Stimulated activated CD4-positive, alpha-beta T cell treated with anti-CD3 and anti-CD28 coated beads, Interleukin-4, amount 100 ng/mL, for 1 hour (primary cell): ENCODE measurements at places on chromosomes 4 and X.

- DNase-seq: no peak
Observed at GRCh38 chrX:105191878-105192277, 28.6 kb downstream of the TEX13A start.

GRCh38 chr4:150867148-150867547, 147.9 kb downstream of the LRBA start:
- DNase-seq: no peak

DNA sequence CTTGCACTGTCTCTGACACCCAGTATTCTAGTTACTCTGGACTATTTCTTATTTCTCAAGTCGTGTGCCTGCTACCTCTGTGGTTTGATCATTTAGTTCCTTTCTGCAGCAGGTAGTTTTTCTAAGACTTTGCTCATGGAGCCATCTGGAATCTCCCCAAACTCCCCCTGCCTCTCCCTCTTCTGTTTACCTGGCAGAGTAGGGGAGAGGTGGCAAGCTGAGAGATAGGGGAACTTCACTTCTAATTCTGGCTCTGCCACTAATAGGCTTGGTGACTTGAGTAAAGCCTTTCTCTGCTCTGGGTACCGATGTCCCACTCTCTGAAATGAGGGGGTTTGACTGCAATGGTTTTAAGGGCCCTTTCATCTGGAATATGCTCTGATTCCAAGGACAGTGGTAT, 141.3 kb downstream of the CPEB2 start:
- DNase-seq: no peak

GRCh38 chr4:130183096-130183495, 1087.1 kb downstream of the C4orf33 start:
- DNase-seq: no peak

DNA sequence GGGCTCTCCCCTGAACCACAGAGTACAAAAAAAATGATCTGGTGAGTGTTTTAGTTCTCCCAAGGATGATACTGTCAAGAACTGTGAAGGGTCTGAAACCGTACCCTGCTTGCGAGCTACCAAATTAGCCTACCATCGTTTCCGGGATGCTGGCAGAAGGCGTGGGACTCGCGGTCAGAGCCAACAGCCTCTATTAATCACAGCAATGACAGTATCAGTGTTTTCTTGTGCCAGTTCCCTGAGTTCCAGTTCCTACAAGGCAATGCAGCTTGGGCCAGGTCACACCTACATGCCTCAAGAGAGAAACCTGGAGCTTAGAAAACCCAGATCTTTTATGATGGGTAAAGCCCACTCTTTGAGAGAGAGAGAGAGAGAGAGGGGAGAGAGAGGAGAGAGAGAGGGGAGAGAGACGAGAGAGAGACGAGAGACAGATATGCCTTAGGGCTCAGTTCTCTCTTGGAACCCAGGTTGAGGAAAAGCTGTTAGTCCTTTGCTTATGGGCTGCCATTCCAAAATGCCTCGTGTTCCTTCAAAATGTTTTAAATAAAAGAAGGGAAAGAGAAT, 327.8 kb downstream of the ARHGAP10 start:
- DNase-seq: no peak

DNA sequence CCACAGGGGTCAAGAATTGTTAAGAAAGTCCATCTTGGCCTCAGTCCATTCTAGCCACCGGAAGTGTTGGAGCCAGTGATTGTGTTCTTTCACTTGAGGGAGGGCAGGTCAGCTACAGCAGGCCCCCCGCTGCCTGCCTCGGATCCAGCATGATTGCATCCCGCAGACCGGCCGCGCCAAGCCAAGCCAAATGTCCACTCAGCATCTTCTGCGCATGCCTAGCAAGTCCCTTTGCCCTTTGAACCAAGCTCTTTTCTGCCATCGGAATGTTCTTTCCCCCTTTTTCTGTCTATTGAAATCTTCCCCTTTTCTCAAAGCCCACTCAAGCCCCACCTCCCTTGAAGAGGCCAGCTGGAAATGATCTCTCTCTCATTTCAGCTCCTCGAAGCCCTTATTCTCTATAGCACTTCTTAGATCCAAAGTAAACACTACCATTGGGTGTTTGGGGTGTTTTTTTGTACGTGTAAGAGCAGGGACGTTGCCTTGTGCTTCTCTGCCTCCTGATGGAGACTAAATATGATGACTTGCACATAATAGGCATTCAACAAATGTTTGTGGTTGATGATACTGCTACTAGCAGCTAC, 147.8 kb upstream of the BCOR start:
- no peak for DNase-seq

DNA sequence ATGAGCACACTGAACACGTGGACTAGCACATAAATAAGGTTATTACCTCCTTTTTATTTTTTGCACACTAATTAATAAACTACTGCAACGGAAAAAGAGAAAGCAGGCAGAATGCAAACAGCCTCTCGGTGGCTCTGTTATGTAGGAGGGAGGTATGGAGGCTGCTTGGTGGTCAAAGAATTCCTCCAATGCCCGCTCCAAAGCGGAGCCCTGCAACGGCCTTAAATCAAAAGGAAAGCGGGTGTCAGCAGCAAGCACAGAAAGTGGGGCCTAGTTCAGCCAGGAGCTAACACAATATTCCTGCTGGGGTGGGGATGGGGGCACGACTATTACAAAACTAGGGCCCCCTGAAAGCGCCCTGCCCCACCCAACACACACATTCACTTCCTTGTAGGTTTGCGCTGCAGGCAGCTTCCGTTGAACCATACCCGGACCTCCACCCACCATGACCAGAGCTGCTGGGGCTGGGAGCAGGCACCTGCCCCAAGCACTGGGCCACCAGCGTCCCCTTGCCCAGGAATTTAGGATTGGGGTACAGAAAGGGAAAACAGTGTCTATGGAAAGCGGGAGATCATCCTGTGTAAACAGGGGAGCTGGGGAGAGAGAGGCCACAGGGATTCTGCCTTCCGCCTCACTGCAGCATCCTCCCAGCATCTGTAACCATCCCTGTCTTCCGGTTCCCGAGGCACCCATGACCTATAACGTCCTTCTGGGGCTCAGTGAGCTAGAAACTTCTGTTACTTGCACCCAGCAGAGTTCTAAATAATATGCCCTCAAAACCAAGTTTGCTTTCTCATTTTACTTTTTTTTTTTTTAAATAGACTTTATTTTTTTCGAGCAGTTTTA, 57.1 kb upstream of the DDX3X start:
- no peak for DNase-seq
